ENCODE measurements at places on chromosomes 4 and X.

- no peak for DNase-seq
These were observed 219.0 kb upstream of the EMCN start for GRCh38 chr4:100736641-100737451.

DNA sequence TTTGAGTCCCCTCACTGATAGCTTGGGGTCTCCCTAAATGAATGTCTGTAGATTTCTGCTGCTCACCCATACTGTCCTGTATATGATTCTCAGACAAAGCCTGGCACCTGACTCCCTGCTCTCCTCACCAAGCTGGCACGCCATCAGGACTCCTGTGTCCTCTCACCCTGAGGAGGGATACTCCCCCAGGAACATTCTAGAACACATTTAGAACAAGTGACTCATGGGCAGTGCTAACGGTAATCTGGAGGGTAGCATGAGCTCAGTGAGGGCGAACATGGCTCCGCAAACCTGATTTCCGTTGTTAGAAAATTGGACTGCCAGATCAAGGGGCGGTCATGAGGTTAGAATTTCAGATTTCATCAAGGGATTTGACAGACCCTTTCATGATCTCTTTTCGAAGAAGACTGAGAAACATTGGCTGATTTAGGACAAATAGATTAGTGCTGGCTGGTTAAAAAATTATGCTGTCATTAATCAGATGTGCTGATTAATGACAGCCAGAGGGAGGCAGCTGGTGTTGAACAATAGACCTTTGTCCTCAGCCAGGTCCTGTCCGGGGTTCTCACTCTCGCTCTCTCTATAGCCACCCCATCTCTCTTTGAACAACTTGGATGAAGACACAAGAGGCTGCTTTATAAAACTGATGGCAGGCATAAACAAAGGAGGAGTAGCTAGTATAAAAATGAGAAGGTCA lies 244.3 kb downstream of the PTTG2 start:
- no peak for DNase-seq

DNA sequence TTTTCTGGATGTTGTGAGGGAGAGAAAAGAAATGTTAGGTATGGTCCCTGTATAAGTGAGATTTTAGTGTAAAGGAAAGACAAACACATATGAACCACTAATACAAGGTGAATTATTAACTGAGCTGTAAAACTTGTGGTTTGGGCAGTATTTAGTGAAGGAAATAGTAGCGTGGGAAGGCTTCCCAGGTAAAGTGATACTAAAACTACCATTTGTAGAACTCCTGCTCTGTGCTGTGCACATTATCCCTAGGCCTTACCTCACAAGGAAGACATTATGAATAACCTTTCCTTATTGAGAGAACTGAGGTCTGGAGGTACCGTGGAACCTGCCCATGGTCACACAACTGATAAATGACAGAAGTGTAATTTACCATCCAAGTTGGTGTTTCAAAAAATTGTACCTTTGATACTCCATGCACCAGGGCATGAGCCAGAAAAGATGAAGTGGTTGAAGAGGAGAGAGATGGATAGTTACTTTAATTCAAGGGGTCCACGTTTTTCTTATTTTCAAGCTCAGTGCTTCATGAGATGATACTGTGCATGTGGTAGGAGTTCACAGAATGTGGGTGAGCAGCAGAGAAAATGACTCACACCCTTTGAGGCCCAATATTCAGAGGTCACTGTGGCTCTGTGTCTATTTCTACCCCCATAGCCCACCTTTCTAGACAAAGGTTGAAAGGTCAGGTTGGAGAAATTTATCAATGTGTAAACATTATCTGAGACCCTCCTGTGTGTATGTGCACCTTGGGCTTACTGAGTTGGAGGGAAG lies 2.6 kb upstream of the VSIG4 start:
- DNase-seq: no peak

GRCh38 chr4:29553846-29554245 lies 1166.3 kb upstream of the PCDH7 start:
- DNase-seq: no peak

DNA sequence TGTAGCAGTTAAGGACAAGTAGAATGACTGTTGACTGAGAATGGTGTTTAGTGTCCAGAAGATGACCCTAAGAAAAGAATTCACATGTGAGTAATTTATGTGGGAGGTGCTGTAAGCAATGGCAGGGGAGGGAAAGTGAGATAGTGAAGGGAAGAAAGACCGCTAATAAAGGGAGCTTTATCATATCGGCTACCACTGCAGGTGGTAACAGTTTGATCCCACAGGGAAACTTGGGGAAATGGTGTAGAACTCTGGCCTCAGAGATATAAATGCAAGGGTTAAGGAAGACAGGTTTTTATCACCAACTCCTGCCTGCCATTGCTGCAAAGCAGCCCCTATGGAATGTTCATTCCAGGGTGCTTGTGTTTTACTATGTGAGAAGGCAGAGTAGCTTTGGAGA lies 489.6 kb downstream of the STPG2 start:
- no peak for DNase-seq

DNA sequence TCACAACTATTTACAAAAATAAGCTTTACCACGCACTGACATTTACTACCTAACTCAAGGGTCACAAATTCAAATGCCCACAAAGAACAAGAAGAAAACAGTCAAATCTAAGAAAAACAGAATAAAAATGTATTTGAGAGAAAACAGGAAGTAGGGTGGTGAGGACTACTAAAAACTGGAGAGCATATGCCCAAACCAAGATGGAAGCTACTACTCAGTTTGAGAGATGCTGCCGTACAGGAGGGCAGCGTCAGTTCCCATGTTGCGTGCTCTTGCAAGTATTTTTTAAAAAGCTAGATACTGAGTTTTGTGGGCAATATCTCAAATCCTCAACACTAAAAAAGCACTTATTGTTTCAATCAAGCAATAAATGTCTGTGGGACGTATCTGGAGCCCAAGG lies 16.2 kb downstream of the HNRNPD start:
- no peak for DNase-seq

GRCh38 chrX:66680451-66680850 lies 41.6 kb upstream of the EDA2R start:
- DNase-seq: no peak

DNA sequence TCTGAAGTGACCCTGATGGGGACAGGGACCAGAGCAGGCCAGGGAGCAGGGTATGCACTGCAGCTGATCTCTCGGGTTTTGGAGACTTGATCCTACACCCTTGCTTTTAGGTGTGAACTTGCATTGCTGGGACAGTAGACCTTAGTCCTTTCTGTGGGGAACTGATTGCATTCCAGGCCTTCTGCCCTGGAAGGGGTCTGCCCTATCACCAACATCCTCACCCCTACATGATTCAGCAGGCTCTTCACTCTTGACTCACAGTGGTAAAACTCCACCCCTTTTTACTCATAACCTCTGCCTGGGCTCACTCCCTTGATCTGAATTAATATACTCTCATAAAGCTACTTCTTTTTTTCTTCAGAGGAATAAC lies 6.6 kb upstream of the DDX60L start:
- DNase-seq: no peak

All from left hindlimb (tissue), 1 donor.